ENCODE measurements at places on chromosomes 3 and 15.

DNA sequence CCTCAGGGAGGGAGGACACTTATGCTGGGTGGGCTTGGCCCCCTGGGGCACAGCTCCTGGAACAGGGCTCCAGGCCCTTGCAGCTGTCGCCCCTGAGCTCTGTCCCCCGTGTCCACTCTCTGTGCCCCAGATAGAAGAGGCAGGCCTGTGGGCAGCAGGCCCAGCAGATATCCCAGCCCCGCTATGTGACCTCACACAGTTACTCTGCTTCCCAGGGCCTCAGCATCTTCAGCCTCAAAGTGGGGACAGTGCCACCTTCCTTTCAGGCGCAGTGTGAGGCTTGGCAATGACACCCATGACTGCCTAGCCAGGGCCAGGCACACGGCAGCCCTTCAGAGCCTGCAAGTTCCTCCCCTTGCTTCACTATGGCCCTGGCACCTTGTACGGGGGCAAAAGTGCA is 98.4 kb downstream of the IQSEC1 start:
- no peak for DNase-seq

DNA sequence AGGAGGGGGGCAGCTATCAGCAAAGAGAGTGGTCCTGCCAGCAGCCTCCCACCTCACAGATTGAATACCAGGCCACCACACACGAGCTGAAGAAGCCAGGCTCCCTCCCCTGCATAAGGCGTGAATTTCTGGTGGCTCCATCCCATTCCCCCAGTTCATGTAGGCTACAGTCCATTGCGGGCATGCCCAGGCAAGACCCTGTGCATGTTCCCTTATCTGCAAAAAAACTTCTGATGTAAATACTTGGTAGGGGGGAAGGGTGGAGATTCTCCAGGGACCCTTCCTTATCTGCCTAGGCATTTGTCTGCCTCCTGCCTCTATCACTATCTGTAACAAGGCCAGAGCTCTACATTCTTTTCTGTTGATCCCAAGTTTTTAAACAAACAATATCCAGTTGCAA is 27.6 kb upstream of the UBP1 start:
- DNase-seq: no peak

GRCh38 chr15:96053031-96053780 is 277.3 kb upstream of the NR2F2 start:
- DNase-seq: no peak

DNA sequence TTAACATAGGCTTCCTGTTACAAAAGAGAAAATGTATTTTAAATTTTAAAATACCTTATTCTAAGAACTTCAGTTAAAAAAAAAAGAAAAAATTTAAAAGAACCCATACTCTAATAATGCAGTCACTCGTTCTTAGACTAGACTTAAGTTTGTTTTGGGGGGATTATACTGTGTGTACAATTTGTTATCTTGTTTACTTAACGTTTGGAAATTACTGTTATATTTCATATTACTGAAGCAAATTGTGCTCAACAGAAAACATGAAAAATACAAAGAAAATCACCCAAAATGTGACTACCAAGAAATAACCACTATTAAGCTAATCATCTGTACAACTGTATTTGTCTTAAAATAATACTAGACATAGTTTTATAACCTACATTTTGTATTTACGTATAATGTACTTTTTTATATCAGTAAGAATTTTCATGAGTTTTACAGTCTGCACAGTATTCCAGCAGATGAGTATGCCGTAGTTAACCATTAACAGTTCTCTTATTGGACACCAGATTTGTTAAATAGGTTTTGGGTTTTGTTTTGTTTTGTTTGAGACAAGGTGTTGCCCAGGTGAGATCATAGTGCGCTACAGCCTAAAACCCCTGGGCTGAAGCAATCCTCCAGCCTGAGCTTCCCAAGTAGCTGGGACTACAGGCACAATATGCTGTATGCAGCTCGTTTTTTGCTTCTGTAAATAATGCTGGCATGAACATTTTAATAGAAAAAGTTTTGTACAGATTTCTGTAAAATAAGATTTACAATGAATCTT is 88.8 kb upstream of the CHD2 start:
- DNase-seq: no peak

- no peak for DNase-seq
Measured at GRCh38 chr3:185253645-185254410, at the start of gene EHHADH. Gene EHHADH, minus strand, starts transcription at chr3:185254049. Its CDS starts 27 bp downstream, at chr3:185254022.

DNA sequence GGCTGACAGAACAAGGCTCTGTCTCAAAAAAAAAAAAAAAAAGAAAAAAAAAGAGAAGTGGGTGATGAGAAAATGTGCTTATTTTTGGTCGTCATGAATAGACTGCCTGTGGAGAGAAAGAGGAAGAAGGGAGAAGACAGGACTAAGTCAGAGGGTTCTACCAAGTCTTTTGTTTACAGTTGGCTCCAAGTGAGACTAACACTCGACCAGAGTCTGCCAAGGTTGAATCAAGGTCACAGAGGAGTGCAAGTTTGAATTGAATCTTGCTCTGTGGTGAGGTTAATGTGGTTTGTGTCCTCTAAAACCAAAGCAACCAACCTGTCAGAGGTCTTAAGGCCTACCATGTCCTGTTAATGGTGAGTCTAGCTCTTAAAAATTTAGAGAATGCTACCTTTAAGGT is 334.1 kb upstream of the GRM7 start:
- no peak for DNase-seq

DNA sequence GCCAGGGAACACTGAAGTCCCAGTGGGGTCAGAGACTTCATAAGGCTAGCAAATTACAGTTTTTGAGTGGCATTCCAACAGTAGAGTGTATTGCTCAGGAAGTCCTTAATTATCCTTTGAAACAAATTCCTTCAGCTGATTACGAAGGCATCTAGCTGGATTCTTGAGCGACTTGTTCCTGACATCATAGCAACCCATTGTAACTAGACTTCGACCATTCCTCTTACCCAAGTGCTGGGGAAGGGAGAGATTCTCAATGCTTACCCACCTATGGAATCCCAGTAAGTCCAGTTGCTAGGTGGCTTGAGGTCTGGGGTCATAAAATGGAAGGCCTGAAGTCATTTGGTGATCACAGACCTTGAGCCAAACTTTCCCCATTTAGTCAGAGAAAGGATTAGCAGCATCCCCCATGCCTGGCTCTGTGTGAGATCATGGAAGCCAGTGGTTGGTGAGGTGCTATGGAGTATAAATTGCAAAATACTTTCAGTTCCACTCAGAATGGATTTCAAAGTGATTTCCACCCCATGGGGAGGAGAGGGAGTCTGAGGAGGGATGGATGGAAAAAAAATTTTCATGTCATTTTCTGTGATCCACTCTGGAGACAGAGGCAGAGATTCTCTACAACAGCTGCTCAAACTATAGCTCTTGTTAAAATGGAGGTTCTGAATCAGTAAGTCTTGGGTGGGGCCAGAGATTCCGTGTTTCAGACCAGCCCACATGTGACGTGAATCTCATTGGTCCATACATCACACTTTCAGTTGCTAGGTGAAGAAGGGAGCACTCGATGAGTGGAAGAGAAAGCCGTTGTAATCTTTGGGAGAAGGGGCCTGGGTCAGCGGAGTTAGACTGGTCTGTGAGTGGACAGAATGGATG is 45.7 kb downstream of the CD86 start:
- DNase-seq: no peak

- DNase-seq: peak; percentile 70
Measured at GRCh38 chr15:41661518-41662225, 1.5 kb downstream of the MGA start.

- DNase-seq: peak; percentile 86
Measured at GRCh38 chr3:126389112-126389793, 5.5 kb upstream of the CFAP100 start.

GRCh38 chr15:37130356-37130755 is 30.0 kb upstream of the MEIS2 start:
- DNase-seq: no peak

GRCh38 chr15:86235667-86236066 is 156.0 kb downstream of the AGBL1 start:
- DNase-seq: no peak

GRCh38 chr3:56131974-56132590 is 336.2 kb downstream of the ERC2 start:
- DNase-seq: no peak

- DNase-seq: no peak
Measured at GRCh38 chr3:194382196-194382891, 12.8 kb upstream of the LRRC15 start.

DNA sequence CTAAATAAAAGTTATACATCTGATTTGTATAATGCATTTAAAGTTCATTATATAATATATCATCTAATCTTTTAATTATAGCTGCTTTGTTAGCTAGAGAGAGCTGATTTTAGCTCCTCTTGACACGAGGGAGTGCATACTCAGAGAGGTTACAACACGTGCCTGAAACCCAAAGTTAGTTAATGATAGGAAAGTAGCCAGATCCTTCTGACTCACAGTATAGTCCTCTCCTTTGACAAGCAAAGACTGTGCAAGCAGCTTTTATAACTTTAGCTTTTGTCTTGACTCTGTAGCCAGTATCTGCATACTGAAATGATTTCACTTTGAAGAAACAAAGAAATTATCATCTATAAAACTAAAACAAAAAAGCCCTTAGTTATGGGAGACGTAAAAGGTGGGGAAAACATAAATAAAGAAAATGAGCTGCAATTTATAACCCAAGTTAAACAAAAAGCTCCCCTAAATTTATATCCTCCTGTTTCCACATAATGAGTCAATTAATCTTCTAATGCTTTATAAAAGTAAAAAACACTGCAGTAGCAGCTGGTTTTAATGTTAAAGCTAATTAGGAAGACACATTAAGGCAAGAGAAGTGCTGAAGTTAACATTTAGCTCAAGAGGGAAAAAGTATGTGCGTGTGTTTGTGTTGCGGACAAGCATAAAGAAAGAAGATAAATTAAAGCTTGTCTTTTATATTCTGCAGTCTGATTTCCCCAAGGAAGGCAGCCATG is 13.1 kb downstream of the GABRR3 start:
- DNase-seq: no peak

- no peak for DNase-seq
Measured at GRCh38 chr15:41971895-41972252, 483 bp downstream of the EHD4 start.

DNA sequence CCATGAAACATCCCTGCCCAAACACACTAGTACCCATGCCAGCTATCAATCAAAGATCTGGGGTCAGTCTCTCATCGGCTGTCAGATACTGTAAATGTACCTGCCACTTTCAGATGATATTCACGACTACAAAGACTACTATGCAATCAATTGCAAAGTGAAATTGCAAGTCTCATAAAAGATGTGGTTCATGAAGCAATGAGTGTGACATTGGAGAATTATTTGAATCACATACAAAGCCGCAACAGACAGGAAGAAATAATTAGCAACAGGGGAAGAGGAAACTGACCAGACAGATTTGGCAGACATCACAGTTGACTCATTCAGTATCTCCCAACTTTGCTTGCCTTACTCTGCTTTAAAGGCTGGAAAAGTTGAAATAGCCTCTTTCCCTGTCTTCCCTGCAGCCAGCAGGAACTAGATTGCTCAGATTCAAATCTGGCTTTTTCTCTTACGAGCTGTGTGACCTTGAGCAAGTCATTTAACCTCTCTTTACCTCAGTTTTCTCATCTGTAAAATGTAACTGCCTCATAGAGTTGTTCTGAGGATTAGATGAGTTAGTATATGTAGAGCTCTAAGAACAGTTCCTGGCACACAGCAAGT is 95.7 kb upstream of the C3orf80 start:
- DNase-seq: no peak

- no peak for DNase-seq
Measured at GRCh38 chr15:81362790-81363189, 11.2 kb downstream of the TMC3 start.

- no peak for DNase-seq
Measured at GRCh38 chr15:95718441-95718840, 612.1 kb upstream of the NR2F2 start.

DNA sequence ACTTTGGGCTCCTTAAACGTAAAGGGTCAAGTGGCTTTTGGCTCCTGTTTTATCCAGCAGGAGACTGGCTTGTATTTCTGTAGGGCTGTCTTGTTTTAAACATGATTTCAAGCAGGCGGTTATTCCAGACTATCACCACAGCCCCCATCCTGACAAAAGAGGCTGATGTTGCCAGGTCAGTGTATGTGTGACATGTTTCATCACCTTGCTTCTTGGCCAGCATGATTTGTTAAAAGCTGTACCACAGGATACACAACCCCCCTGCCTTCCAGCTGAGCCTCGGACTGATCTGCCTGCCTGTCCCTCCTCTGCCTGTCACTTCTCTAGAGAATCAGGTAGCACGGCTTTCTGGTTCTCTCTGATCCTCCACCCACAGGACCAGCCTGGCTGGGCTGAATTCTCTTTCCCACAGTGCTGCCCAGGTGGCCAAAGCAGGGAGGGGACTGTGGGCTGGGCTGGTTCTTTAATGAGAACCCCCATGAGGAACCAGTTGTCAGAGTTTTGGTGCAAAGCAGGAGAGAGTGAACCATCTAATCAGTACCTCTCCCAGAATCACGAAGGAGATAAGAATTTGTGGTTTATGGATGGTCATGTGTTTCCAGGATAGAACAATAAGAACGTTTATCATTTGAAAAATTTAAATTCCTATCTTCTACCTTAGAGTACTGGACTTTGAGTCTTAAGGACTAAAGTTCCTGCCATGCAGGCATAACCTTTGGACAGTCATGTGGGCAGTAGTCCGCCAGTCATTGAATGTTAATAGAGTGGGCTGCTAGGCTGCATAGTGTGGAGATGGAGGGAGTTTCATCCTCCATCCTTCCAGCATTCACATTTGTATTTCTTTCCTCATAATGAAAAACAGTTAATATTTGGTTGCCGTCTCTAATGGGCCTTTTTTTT is 8.8 kb downstream of the ABHD6 start:
- no peak for DNase-seq

DNA sequence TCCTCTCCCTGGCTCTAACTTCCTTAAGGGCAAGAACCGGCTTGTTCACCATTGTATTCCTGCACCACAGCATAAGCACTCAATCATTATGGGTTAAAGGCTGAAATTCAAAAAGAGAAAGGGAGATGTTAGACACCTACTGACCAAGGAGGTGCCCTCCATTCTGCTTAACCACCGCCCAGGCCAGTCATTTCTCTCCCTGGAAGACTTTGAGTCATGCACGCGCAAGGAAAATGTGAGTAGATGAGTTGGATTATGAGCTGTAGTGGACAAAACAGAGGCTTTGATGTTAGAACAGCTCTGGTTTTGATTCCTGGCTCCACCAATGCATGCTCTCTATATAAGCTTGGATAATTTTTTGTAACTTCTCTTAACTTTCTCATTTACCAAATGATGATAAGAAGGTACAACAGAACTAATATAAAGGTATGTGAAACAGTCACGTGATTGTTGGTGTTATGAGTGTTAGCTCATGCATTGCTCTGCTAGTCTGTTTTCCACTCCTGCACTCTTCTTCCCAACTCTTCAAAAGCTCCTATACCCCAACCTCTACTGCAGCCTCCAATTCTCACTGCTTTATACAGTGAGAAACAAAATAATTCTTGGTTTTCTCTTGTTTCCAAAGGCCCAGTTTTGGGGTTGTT is 148.4 kb upstream of the ATP11B start:
- DNase-seq: no peak

- DNase-seq: no peak
Measured at GRCh38 chr3:147388700-147389580, 17.4 kb downstream of the ZIC4 start.

Data from iPS DF 19.7 (cell line).